Esophagus mucosa (tissue), 1 donor: ENCODE measurements at places on chromosomes 2 and 18.

DNA sequence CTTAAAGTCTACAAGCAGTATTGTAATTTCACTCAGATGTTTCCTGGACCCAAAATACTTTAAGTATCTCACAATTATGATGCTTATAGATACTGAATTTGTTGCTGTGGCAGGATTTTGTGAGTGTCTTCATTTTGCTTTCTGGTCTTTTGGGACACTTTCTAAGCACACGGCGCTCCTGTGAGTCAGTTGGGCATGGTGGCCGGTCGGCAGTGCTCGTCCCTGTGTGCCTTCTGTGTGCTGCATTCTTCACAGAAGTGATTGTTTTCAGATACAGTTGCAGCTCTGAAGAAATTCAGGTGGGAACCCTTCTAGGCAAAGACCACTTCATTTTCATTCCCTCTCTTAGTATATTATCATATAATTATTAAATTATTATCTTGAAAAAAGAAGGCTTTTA is 273.3 kb downstream of the ZNF407 start:
- ATAC-seq: no peak

GRCh38 chr18:3170441-3171161 is 49.2 kb downstream of the MYOM1 start:
- ATAC-seq: no peak

DNA sequence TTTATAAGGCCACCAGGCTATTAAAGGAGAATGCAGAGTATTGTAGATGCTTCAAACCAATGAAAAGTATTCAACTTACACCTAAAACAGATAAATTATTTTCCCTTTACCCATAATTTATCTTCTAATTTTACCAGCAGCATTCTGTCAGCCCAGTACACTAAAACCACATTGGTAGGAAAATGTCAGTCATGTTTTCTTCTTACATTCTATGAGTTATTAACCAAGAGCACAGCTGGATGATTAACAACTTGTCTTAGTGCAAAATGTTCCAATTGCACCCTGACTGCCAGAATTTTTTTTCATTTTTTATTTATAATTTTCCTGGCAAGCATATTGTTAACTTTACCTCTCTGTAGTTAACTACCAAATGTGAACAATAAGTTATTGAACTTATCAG is 79.0 kb upstream of the WDR75 start:
- ATAC-seq: no peak

GRCh38 chr18:76658627-76659026 is 163.6 kb upstream of the ZNF516 start:
- no peak for ATAC-seq

- peak; percentile 43 for ATAC-seq
Observed at GRCh38 chr2:106108351-106108750, 85.8 kb downstream of the UXS1 start.
